NCI-H82 (cell line): ENCODE measurements at places on chromosomes 5 and 9.

DNA sequence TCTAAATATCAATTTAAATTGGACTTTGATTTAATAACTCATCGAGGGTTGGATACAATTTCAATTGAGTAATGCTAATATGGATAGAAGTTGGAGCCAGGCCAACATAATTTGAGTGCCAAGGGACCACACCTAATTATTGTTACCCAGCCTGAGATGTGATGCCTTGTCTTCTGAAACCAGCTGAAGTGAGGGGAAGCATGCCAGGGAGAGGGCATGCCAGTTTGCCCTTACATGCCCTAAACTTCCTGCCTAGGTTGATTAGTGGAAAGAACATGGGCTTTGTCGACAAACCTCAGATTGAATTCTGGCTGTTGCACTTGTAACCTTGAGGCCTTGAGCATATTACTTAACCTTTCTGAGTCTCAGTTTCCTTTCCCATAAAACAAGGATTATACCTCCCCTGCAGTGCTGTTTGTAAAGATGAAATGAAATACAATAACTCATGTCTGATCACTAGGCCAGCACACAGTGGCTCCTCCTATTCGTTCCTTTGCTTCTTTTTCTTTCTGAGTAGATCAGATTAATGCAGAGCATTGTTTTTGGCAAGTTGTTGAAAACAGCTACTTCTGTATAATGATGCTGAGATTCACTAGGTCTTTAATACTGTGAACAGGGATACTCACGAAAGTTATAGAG lies 412.8 kb downstream of the TLE4 start:
- DNase-seq = no peak

DNA sequence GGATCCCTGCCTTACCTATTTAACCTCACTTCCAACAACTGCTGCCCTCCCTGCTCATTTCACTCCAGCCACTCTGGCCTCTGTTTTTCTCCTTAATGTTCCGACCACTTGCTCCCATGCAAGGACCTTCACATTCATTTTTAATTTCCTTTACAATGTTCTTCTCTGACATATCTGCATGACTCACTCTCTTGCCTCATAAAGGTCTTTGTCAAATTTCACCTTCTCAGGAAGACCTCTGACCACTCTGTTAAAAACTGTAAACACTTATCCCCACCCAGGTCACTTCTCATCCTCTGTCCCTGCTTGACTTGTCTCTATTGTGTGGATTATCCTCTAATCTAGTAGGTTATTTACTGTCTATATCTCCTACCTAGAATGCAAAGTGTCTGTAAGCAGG lies 751.2 kb downstream of the BRINP1 start:
- DNase-seq = no peak

GRCh38 chr5:566636-567309 lies 42.5 kb upstream of the SLC9A3 start:
- DNase-seq = no peak

DNA sequence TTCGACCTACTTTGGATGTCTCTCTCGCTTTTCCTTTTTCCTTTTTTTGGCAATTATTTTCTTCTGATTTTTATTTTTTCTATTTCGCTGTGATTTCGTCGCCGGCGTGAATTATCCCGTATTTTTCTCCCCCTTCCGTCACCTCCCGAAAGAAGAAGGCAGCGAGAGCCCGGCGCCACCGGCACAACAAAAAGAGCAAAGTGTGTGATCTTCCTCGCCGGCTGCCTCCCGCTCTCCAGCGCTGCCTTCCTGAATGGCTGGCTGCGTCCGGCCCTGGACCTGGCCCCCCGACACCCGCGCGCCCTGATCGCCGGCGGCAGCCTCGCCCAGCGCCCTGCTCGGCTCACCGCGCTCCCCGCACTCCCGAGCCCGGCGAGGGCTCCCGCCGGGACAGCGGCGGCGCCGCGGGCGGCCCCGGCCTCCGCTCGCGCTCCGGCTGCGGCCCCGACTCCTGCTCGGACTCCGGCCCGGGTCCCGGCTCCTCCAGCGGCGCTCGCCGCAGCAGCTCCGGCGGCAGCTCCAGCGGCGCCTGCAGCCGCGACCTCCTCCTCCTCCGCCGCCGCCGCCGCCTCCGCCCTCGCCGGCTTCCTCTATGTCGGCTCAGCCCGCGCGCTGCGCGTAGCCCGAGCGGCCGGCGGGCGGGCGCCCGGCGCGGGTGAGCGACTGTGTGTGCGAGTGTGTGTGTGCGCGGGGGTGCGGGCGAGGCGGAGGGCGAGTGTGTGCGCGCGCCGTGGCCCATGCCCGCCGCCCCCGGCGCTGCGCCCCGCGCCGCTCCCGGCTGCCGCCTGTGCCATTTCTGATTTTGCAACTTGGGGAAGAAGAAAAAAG lies 960 bp downstream of the NR2F1 start:
- DNase-seq = peak; percentile 62

- no peak for DNase-seq
Observed at GRCh38 chr9:134389642-134390041, 63.4 kb downstream of the RXRA start.

DNA sequence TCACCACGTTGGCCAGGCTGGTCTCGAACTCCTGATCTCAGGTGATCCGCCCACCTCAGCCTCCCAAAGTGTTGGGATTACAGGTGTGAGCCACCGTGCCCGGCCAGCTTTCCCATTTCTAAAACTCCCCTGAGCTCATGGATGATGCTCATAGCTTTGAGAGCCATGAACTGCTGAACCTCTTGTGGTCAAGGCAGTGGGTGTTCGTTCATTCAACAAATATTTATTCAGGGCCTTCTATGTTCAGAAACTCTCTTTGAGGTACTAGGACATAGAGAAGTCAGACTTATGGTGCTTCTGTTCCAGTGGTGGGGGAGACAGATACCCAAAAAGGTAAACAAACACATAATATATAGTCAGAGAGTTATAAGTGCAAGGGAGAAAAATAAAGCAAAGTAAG lies 2.7 kb downstream of the BSPRY start:
- DNase-seq = no peak

- no peak for DNase-seq
Observed at GRCh38 chr9:14396171-14396570, 82.2 kb upstream of the NFIB start.

DNA sequence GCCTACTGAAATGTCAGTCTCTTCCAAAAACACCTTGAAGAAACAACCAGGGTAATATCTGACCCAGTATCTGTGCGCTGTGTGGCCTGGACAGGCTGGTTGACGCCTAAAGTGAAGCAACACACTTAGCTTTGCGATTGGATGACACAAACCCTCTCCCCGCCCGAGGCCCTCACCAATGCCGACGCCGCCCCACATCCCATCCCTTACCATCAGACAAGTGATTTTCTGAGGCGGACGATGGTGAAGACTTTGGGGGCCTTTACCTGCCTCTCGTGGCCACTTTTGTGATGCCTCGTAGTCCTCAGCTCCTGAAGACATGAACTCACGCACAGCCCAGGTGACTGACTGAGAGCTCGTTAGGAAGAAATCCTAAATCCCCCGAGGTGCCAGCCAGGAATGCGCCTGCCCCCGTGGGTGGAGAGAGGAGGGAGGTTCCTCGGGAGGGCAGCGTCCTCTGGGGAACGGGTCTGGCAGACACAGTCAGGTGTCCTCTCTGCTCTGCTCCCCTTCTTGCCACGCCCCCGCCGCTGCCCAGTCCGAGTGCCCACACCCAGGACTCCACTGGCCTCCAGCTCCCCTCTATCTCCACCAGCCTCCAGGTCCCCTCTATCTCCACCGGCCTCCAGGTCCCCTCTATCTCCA lies 31.0 kb upstream of the RXRA start:
- no peak for DNase-seq

GRCh38 chr9:135016037-135016640 lies 71.3 kb upstream of the OLFM1 start:
- no peak for DNase-seq
